ENCODE measurements at places on chromosomes 4 and X. TPM values are rescaled to one million over a fixed set of nuclear protein-coding genes. Genes with fewer than 3 reads are reported as not detected.

DNA sequence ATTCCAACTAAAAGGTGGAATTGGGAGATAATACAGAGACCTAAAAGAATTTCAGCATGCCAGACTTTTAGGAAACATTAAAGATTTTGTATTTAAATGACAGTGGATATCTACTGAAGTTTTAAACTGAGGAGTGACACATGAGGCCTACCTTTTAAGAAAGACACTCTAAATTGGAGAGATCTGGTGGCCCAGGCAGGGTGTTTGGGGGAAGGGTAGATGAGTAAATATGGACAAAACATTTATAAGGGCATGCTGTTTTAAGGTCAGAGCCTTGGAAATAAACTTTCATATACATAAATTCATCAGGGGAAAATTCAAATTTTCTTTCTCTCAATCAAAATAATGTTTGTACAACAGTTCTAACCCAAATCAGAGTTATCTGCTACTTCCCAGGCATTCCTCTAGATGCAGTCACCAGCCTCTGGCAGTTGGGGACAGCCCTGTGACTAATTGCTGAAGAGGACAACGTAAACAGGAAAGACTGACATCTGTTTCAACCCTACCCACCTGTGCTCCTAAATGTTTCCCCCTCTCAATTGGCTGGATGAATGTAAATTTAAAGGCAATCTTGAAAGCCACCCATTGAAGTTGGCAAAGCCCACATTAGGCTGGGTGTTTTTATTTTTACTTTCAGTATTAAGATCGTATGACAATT lies 1646.9 kb upstream of the ADGRL3 start:
- H3K27ac ChIP-seq: peak overlapping the region; percentile 84
- peak overlapping the region; percentile 70 for H3K4me3 ChIP-seq
- H3K36me3 ChIP-seq: no peaks in the 10 kb centered on the region
- DNase-seq: peak; percentile 88
- peaks cover 17% of the 10 kb centered on the region for H3K4me1 ChIP-seq

Gene RHOXF1
- total RNA-seq: not detected

- peaks cover under 1% of the 10 kb centered on the region for H3K27me3 ChIP-seq
- no peak overlapping the region for H3K4me3 ChIP-seq
- DNase-seq: no peak
- H3K4me1 ChIP-seq: no peaks in the 10 kb centered on the region
Observed at GRCh38 chr4:186534056-186534455, 21.3 kb downstream of the MTNR1A start.

- no peaks in the 10 kb centered on the region for H3K27me3 ChIP-seq
- H3K27ac ChIP-seq: no peak overlapping the region
- H3K36me3 ChIP-seq: no peaks in the 10 kb centered on the region
- H3K4me1 ChIP-seq: peaks cover 10% of the 10 kb centered on the region
- H3K4me3 ChIP-seq: no peak overlapping the region
Observed at GRCh38 chrX:12794654-12795053, 3.4 kb downstream of the PRPS2 start.

Gene CT47A1
- not detected for total RNA-seq

Gene MXRA5
- not detected for total RNA-seq

Gene CCSER1
- 6.0 TPM for total RNA-seq

DNA sequence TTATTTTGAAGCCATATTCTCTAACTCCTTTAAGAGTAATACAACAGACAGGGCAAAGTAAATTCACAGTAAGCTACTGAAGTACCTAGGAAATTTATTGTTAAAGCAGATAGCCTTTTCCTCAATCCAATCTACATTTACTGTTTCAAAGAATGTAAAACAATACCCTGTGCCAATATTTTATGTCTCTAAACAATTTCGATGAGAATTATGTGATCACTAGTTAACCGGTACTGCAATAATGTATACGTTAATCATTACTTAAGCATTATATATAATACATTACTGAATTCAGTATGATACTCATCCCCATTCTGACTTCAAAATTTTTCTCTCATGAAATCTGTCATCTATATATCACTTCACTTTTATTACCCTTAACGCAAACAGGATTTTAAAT lies 28.5 kb downstream of the KLHL13 start:
- no peak overlapping the region for H3K4me3 ChIP-seq
- no peak for DNase-seq
- no peaks in the 10 kb centered on the region for H3K4me1 ChIP-seq
- H3K27ac ChIP-seq: no peak overlapping the region

GRCh38 chr4:168587411-168588125 lies 90.7 kb downstream of the PALLD start:
- H3K36me3 ChIP-seq: no peaks in the 10 kb centered on the region
- peak; percentile 95 for DNase-seq
- H3K4me3 ChIP-seq: peak overlapping the region; percentile 38
- H3K27me3 ChIP-seq: no peaks in the 10 kb centered on the region
- peak overlapping the region; percentile 100 for H3K27ac ChIP-seq

DNA sequence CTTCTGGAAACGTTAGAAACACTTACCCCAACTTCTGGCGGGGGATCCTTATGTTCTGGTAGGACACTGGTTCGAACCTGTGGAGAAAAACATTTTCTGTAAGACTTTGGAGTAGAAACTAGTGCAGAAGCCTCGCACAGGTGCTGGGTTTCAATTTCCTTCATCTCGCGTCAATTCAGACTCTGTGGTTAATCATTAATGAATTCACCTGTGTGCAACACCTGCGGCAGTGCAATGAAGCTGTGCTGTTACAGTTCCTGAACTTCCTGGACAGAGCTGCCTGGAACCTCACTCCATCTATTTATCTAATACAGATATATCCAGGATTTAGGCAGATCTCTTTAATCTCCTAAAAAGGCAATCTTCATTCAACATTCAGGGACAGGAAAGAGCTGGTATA lies 531.4 kb downstream of the INPP4B start:
- H3K36me3 ChIP-seq: no peaks in the 10 kb centered on the region
- no peaks in the 10 kb centered on the region for H3K4me1 ChIP-seq
- no peak overlapping the region for H3K27ac ChIP-seq

Gene GPC4
- 6.4 TPM for total RNA-seq

- H3K27ac ChIP-seq: no peak overlapping the region
- no peaks in the 10 kb centered on the region for H3K4me1 ChIP-seq
- no peaks in the 10 kb centered on the region for H3K27me3 ChIP-seq
- no peak overlapping the region for H3K4me3 ChIP-seq
- no peaks in the 10 kb centered on the region for H3K36me3 ChIP-seq
- DNase-seq: no peak
Observed at GRCh38 chrX:97334850-97335249, 451.1 kb downstream of the RPA4 start.

DNA sequence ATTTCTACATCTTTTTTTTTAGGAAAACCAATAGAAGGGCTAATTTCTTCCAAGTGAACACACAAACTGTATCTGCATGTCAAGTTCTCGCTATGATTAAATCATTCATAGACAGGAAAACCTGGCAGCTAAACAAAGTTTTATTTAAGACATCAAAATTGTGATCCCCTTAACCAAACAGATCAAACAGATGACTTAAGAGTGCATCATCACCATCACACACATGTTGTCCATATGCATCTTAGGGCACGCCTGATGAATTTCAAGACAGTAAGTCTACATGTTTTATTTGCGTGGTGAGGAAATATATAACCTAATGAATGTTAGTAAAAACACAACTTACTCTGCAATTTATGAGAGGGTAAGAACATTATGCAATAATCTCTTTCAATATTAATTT lies 317.0 kb upstream of the ANXA10 start:
- DNase-seq: peak; percentile 62
- H3K27ac ChIP-seq: no peak overlapping the region
- H3K36me3 ChIP-seq: no peaks in the 10 kb centered on the region
- H3K4me3 ChIP-seq: no peak overlapping the region
- no peaks in the 10 kb centered on the region for H3K27me3 ChIP-seq

DNA sequence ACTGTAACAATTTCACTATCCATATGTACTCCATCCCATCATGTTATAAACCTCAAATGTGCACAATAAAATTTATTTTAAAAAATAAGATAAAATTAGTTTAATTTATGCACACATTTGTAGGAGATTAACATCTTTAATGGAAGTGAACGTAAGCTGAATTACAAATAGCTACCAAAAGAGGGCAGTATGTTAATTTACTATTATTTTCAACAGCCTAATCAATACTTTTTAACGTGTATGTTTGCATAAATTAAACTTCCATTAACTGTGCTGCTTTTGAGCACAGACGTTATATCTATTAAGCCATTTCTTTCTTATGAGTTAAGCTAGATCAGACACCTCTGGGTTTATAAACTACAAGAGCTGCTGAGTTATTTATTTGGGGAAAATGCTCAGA lies 56.5 kb upstream of the PHKA2 start:
- peak; percentile 40 for DNase-seq
- H3K4me1 ChIP-seq: no peaks in the 10 kb centered on the region
- H3K27me3 ChIP-seq: no peaks in the 10 kb centered on the region
- H3K27ac ChIP-seq: no peak overlapping the region
- H3K36me3 ChIP-seq: no peaks in the 10 kb centered on the region

DNA sequence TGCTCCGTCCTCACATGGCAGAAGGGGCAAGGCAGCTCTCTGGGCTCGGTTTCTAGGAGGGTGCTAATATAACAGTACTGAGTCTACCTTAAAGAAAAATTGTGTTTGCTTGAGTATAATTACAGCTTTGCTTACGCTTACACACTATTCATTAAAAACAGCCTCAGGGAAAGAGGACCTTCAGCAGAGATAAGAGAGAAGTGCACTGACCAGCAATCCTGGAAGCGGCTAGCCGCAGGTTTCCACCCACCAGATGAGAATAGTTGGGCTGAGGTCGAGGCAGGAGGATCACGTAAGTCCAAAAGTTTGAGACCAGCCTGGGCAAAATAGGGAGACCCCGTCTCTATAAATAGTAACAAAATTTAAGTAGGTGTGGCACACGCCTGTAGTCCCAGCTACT lies 15.2 kb upstream of the MRFAP1 start:
- no peaks in the 10 kb centered on the region for H3K36me3 ChIP-seq
- no peak overlapping the region for H3K27ac ChIP-seq
- no peak overlapping the region for H3K4me3 ChIP-seq
- DNase-seq: no peak
- H3K27me3 ChIP-seq: no peaks in the 10 kb centered on the region

- H3K27ac ChIP-seq: no peak overlapping the region
- no peak for DNase-seq
- peaks cover 9% of the 10 kb centered on the region for H3K36me3 ChIP-seq
- H3K4me3 ChIP-seq: no peak overlapping the region
- no peaks in the 10 kb centered on the region for H3K27me3 ChIP-seq
Observed at GRCh38 chrX:16807548-16807947, 21.3 kb downstream of the TXLNG start.

DNA sequence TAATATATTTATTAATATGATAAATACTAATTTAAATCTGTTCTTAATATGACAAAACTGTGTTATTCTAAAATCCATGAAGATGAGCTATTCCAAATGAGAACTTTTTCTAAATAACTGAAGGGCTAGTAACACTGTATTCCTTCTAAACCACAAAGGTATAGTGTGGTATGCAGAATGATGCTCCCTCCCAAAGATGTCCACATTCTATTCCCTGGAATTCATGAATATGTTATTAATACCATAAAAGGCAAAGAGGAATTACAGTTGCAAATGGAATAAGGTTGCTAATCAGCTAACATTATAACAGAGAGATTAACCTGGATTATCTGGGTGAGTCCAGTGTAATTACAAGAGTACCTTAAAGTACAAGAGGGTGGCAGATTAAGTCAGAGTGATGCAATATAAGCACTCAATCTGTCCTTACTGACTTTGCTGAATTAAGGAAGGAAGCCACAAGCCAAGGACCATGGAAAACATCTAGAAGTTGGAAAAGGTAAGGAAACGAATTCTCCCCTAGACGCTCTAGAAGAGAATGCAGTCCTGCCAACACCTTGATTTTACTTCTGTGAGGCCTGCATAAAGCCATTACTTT lies 20.7 kb upstream of the MAB21L2 start:
- H3K4me1 ChIP-seq: no peaks in the 10 kb centered on the region
- H3K27me3 ChIP-seq: no peaks in the 10 kb centered on the region
- H3K36me3 ChIP-seq: no peaks in the 10 kb centered on the region
- no peak for DNase-seq

Gene DUSP21
- total RNA-seq: not detected

DNA sequence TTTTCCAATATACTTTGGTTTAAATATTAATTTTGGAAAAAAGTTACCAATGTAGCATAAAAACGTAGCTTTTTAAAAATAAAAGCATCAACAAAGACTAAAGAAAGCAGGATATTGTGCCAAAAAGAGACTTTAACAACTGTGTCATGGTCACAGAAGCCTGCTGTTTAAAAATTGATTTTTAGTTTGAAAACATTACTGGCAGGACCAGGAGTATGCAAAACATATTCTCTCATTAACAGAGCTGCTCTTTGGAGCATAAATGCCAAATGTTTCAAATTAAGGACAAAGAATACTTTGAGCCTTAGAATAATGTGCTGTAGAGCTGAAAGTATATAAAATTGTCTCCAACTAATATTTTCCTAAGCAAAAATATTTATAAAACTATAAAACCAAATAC lies 279.0 kb downstream of the ARAP2 start:
- no peaks in the 10 kb centered on the region for H3K4me1 ChIP-seq
- no peak overlapping the region for H3K4me3 ChIP-seq
- H3K27me3 ChIP-seq: no peaks in the 10 kb centered on the region
- DNase-seq: no peak
- no peak overlapping the region for H3K27ac ChIP-seq

DNA sequence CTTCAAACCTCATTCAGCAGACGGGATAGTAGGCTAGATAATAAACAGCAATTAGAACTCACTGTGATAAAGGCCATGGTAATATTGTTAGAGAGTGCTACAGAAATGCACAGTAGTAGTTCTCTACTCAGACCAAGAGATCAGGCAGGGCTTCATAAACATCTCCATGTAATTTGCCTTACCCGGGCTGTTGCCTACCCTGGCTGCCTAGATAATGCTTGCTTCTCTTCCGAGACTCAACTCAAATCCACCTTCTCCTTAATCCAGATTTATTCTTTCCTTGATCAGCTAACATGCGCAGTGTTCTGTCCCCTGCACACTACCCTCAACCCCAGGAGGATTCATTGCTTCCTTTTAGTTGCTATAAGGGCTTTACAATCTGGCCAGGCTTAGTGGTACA lies 21.8 kb downstream of the ANK2 start:
- no peak for DNase-seq
- no peaks in the 10 kb centered on the region for H3K36me3 ChIP-seq
- no peak overlapping the region for H3K4me3 ChIP-seq
- H3K4me1 ChIP-seq: peaks cover 10% of the 10 kb centered on the region

Gene MMGT1
- 20.7 TPM for total RNA-seq

DNA sequence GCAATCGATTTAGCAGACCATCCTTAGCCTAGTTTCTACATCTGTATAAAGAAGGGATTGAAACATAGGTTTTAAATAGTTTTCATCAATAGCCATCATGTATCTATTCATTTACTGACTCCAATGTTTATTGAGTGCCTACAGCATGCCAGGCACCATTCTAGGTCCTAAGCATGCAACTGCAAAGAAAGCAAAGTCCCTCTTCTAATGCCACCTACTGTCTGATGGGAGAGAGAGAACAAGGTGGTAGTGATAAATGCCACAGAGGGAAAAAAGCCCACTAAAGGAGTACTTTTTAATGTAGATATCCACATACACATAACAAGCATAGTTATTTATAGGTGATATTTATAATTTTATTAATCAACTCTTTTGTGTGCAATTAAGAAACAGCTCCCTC lies 67.6 kb upstream of the PPARGC1A start:
- no peaks in the 10 kb centered on the region for H3K4me1 ChIP-seq
- no peak for DNase-seq
- H3K27ac ChIP-seq: no peak overlapping the region
- H3K36me3 ChIP-seq: no peaks in the 10 kb centered on the region
- H3K4me3 ChIP-seq: no peak overlapping the region

Gene AFF1
- total RNA-seq: 8.1 TPM

GRCh38 chrX:38006291-38006690 lies at the start of gene SYTL5:
TSS of gene SYTL5 (plus strand) at chrX:38006553. CDS start at chrX:38033890, 27,337 bp downstream.
- H3K4me3 ChIP-seq: peak within 1 kb of the TSS; percentile 22
- no peaks in the 10 kb centered on the region for H3K27me3 ChIP-seq
- no peaks in the 10 kb centered on the region for H3K36me3 ChIP-seq
- peak within 1 kb of the TSS; percentile 72 for H3K27ac ChIP-seq
- DNase-seq: peak; percentile 87
- H3K4me1 ChIP-seq: peaks cover 48% of the 10 kb centered on the region

Gene GALNT7
- total RNA-seq: 16.3 TPM
